Naive thymus-derived CD4-positive, alpha-beta T cell (primary cell): ENCODE measurements at places on chromosomes 1 and 21. TPM values are rescaled to one million over a fixed set of nuclear protein-coding genes. Genes with fewer than 3 reads are reported as not detected.

Gene CYP4Z1
- polyA plus RNA-seq = not detected

DNA sequence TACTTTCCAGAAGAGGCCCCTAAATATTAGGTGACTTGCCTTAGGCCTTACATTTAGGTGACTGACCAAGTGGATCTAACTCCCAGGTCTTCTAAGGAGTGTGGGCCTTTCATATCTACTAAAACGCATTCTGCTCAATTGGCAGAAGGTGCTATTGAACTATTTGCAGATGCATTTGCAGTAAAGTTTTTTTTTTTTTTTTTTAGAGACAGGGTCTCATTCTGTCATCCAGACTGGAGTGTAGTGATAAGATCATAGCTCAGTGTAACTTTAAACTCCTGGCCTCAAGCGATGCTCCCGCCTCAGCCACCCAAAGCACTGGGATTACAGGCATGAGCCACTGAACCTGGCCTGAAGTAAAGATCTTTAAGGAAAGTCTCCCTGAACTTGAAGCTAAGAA, 13.0 kb upstream of the ACBD6 start:
- no peak for DNase-seq
- no peak overlapping the region for H3K27ac ChIP-seq
- H3K27me3 ChIP-seq = no peaks in the 10 kb centered on the region
- no peaks in the 10 kb centered on the region for H3K36me3 ChIP-seq
- no peak overlapping the region for H3K4me3 ChIP-seq

DNA sequence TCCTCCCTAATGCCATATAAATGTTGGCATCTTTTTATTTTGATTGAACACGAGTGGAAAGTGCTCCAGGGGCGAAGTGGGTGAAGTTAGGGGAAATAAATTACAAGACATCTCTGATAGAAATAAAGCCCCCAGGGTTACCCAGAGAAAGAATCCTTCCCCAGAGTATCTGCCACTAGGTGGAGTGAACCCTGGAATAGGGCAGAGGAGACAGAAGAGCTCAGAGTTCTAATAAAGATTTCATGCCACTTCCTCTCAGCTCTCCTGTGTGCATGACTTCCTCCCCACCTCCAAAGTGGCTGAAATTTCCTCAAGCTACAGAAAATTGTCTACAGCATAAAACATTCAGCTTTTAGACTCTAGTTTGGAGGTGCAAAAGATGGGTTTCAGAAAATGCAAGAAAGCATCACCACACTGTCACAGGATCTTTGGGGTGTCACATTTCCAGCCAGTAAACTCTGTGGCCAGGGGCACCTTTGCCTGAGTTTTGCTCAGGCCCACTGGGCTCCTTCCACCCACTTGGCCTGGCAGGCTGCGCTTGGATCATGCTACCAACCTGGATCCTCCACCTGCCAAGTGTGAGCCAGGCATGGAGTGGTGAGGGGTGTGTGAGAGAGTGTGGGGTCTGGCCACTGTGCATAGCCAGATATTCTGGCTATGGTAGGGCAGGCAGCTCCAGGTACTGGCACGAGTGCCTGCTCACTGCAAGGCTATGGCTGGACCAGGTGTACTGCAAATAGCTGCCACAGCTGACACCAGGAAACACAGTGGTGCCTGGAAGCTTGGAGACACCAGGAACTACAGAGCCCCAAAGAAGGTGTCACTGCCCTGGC, 208.8 kb upstream of the USP25 start:
- DNase-seq = no peak
- peaks cover 5% of the 10 kb centered on the region for H3K4me1 ChIP-seq
- H3K27me3 ChIP-seq = no peaks in the 10 kb centered on the region
- H3K27ac ChIP-seq = no peak overlapping the region
- no peaks in the 10 kb centered on the region for H3K36me3 ChIP-seq
- no peak overlapping the region for H3K4me3 ChIP-seq

DNA sequence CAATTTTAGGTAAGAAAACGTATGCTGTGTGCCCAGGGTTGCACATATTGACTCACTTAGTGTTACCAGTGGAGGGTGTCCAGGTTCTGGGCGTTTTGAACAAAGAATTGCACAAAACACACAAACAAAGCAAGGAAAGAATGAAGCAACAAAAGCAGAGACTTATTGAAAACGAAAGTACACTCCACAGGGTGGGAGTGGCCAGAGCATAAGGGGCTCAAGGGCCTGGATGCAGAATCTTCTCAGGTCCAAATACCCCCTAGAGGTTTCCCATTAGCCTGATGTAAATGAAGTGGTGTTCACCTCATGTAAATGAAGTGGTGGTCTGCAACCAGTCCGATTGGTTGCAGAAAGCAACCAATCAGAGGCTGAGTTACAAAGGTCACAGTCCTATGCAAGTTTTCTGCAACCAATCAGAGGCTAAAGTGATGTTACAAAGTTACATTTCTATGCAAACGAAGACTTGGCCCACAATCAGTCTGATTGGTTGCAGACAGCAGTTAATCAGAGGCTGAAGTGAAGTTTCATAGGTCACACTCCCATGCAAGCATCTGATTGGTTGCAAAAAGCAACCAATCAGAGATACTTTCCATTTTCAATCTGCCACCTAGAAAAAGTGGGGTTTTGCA, 228.3 kb downstream of the ST6GALNAC3 start:
- no peak overlapping the region for H3K4me3 ChIP-seq
- H3K4me1 ChIP-seq = no peaks in the 10 kb centered on the region
- H3K27me3 ChIP-seq = no peaks in the 10 kb centered on the region
- no peak for DNase-seq

DNA sequence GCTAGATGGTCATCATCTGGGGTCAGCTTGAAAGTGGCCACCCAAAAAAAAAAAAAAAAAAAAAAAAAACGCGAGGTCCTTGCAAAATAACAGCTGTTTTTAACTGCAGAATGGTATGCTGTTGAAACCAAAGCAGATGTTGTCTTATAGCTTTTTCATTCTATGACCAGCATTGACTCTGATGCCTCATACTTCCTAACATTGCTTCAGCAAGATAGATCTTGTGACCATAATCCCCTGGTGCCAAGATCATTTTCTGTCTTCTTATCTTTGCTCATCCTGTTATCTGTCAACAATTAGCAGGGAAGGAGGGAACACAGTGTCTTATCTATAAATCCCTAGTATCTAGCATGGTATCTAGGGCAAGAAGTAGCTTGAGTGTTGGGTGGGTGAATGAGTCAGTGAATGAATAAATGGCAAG, 181.5 kb downstream of the PLPP3 start:
- no peaks in the 10 kb centered on the region for H3K4me1 ChIP-seq
- H3K36me3 ChIP-seq = no peaks in the 10 kb centered on the region
- H3K27ac ChIP-seq = no peak overlapping the region
- no peak overlapping the region for H3K4me3 ChIP-seq

Gene TNNT2
- polyA plus RNA-seq = not detected

DNA sequence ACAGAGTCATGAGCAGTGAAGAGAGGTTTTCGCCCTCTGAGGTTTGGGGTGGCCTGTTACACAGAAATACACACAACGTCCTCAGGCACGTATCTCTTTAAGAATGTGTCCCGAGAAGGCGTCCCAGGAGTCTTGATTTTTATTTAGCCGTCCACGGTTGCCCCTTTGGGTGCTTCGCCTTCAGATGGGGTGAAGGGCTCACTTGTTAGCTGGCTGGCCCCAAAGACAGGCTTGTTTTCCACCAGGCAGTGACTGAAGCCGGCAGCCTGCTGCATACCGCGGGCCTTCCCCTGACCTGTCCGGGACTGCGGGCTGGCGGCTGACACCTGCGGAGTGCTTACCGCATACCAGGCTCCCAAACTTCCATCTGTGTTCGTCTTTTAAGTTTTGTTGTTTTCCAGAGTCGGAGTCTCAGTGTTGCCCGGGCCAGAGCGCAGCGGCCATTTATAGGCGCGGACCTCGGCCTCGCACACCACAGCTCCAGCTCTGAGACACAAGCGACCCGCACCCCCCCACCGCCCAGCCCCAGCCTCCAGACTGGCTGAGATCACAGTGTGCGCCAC, 1.6 kb upstream of the ADARB1 start:
- no peak overlapping the region for H3K27ac ChIP-seq
- H3K36me3 ChIP-seq = no peaks in the 10 kb centered on the region
- H3K4me3 ChIP-seq = no peak overlapping the region
- H3K4me1 ChIP-seq = peaks cover 22% of the 10 kb centered on the region

- DNase-seq = no peak
- H3K27me3 ChIP-seq = no peaks in the 10 kb centered on the region
- no peaks in the 10 kb centered on the region for H3K4me1 ChIP-seq
- H3K4me3 ChIP-seq = no peak overlapping the region
- H3K27ac ChIP-seq = no peak overlapping the region
These were observed 42.1 kb downstream of the NCF2 start for GRCh38 chr1:183548116-183548515.

DNA sequence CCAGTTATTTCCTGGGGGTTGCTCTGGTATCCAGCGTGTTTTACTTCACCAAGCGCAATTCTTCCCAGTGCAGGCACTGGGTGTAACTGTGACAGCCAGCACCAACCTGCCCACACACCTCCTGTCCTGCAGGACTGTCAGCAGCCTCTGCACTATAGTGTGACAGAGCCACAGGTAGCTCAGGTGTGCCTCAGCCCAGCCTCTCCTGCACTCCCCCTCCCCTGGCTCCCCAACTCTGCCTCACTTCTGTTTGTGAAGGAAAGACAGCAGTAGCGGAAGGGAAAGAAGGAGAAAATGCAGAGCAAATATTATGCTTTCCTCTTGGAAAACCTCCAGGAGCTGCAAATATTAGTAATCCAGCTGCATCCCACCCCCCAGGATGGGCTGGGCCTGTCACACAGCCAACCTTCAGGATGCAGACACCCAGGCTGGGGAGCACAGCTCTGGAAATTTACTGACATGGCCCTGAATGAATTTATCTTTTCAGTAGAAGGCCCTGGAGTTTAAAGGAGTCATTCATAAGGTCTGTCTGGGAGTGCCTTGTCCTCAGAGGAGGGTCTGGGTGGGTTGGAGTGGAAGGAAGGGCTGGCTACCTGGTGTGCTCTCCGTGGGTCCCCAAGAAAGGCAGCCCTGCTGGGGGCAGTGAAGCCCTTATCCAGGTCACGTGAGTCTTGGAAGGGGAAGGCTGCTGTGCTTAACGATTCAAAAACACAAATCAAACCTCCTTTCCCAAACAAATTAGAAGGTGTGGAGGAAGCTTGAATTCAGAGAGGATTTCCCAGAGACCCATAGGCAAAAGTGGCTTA, 20.9 kb downstream of the CAPN2 start:
- DNase-seq = no peak
- no peaks in the 10 kb centered on the region for H3K4me1 ChIP-seq
- no peaks in the 10 kb centered on the region for H3K36me3 ChIP-seq
- H3K27me3 ChIP-seq = no peaks in the 10 kb centered on the region

DNA sequence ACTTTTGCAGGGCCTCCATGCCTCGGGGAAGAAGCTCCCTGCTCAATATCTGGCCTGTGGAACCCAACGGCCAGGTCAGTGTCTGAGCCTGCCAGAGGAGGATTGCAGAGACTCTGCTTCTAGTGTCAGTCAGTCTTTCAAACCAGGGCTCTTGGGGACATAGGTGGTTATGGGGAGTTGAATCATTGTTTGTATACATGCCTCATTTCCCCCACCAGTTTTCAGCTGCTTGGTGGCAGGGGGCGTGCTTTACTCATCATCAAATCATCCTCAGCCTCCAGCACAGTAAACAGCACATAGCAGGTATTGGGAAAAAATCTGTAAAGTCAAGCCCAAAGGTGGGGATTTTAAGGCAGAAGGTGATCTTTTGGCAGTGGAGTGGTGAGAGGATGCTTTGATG, 17.4 kb upstream of the FAM89A start:
- H3K4me1 ChIP-seq = no peaks in the 10 kb centered on the region
- no peaks in the 10 kb centered on the region for H3K36me3 ChIP-seq
- H3K27me3 ChIP-seq = no peaks in the 10 kb centered on the region
- no peak for DNase-seq
- H3K4me3 ChIP-seq = no peak overlapping the region

Gene SELE
- polyA plus RNA-seq = not detected

DNA sequence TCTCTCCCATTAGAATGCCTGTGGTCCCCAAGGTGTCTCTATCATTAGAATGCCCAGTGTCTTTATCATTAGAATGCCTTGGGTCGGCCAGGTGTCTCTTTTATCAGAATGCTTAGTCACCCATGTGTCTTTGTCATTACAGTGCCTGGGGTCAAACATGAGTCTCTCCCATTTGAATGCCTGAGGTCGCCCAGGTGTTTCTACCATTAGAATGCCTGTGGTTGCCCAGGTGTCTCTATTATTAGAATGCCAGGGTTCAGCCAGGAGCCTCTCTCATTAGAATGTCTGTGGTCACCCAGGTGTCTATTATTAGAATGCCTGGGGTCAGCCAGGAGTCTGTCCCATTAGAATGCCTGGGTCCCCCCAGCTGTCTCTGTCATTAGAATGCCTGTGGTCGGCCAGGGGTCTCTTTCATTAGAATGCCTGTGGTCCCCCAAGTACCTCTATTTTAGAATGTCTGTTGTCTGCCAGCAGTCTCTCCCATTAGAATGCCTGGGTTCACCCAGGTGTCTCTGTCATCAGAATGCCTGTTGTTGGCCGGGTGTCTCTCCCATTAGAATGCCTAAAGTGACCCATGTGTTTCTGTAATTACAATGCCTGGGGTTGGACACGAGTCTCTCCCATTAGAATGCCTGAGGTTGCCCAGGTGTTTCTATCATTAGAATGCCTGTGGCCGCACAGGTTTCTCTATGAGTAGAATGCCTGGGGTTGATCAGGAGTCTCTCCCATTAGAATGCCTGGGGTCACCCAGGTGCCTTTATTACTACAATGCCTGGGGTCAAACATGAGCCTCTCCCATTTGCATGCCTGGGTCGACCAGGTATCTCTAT, 57.1 kb downstream of the RNF187 start:
- no peak overlapping the region for H3K27ac ChIP-seq
- no peaks in the 10 kb centered on the region for H3K36me3 ChIP-seq
- no peak for DNase-seq
- no peaks in the 10 kb centered on the region for H3K27me3 ChIP-seq
- H3K4me3 ChIP-seq = no peak overlapping the region

Gene GNG4
- polyA plus RNA-seq = not detected

Gene PROK1
- not detected for polyA plus RNA-seq

DNA sequence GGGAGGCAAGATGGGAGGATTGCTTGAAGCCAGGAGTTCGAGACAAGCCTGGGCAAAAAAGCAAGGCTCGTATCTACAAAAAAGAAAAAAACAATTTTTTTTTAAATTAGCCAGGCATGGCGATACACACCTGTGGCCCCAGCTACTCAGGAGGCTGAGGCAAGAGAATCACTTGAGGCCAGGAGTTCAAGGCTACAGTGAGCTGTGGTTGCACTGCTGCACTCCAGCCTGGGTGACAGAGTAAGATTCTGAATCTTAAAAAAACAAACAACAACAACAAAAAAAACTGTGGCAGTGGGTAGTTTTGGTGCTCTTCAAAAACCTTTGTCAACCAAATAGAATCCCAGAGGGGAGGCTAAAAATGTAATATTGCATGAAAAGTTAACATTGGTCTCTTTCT, 734 bp downstream of the PTPN22 start:
- peak overlapping the region; percentile 81 for H3K4me3 ChIP-seq
- H3K27ac ChIP-seq = peak overlapping the region; percentile 87
- no peaks in the 10 kb centered on the region for H3K36me3 ChIP-seq
- H3K27me3 ChIP-seq = no peaks in the 10 kb centered on the region

Gene URB1
- 1.8 TPM for polyA plus RNA-seq
